IMR-90 (cell line): ENCODE measurements at places on chromosomes 6 and 20. TPM values are rescaled to one million over a fixed set of nuclear protein-coding genes. Genes with fewer than 3 reads are reported as not detected.

The CD24 gene
- 0.07 and 0.09 TPM in 2 replicates for polyA plus RNA-seq

The TMEM217 gene
- 2.5 and 3.5 TPM in 2 replicates for polyA plus RNA-seq

The TMEM170B gene
- 0.07 and 0.10 TPM in 2 replicates for polyA plus RNA-seq

The EPB41L1 gene
- 33.6 and 33.7 TPM in 2 replicates for polyA plus RNA-seq

The BPIFB2 gene
- polyA plus RNA-seq: not detected in 2 replicates

The ZNF165 gene
- 0.07 and 0.09 TPM in 2 replicates for polyA plus RNA-seq
